ENCODE measurements at places on chromosomes 7 and 10. TPM values are rescaled to one million over a fixed set of nuclear protein-coding genes. Genes with fewer than 3 reads are reported as not detected.
A peak's percentile ranks its signal among the peaks of the same experiment; 100 is the strongest.

DNA sequence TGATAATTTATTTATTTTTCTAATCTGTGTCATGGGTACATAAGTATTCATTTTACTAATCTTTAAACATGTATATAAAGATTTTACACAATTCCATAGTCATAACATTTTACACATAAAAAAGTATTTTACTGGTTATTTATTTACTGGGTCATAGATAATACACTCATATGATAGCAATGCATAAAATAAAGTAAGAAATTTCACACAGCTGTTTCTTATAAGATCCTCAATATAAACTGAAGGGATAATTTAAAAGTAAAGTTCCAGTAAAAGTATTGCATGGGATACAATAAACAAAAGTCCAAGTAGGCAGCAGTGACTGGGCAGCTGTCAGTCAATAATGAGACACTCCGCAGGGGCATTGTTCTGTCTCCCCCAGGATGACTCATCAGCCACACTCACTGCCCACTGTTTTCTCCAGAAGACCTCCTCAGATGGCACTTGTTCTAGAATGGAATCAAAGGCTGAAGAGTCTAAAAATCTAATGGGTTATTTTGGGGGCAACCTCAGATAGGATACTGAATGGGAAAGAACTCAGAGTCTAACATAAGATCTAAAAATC lies 32.7 kb downstream of the DPY19L1 start:
- DNase-seq: no peak

GRCh38 chr10:24208661-24209431 lies at the start of gene KIAA1217:
Gene KIAA1217 (plus strand): TSS chr10:24209138. CDS start chr10:24209194, 56 bp downstream.
- DNase-seq: peak; percentile 31

- DNase-seq: no peak
Measured at GRCh38 chr7:69772718-69773436, 174.6 kb downstream of the AUTS2 start.

DNA sequence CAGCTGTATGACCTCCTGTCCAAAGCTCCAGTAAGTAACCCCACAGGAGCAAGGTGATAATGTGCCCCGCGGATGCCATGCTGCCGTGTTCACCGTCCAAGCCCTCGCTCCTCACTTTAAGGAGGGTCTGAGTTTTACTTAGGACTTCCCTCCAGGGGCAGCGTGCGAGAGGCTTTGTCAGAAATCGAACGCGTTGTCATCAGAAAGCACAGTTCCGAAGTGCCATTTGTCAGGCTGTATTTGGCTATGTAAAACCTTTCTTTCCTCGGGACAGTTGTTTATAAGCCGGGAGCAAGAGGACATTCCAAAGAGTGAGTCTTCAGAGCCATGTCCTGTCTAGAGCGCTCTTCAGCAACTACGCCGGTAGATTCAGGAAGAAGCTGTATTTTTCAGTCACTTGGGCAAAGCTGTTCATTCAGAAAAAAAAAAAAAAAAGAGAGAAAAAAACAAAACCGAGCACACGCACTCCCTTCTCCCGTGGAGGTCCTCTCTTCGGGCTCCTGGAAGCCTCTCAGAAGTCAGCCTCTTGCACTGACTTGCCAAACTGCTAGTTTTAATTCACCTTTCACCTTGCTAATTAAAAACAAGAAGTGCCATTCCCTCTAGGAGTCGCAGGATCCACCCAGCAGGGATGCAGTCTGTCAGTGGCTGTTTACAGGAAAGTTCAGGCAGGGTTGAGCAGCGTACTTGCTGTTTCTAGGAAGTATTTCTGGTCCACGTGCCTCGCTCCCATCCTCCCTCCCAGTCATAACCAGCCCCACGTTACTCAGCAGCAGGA lies at the start of gene SEMA3E:
Gene SEMA3E, minus strand, starts transcription at position 676 of the 778 bp plus-strand sequence.
- peak; percentile 36 for DNase-seq

The CHST3 gene
- total RNA-seq: 0.83 TPM
